ENCODE measurements at places on chromosomes 6 and 20.
A peak's percentile ranks its signal among the peaks of the same experiment; 100 is the strongest.

DNA sequence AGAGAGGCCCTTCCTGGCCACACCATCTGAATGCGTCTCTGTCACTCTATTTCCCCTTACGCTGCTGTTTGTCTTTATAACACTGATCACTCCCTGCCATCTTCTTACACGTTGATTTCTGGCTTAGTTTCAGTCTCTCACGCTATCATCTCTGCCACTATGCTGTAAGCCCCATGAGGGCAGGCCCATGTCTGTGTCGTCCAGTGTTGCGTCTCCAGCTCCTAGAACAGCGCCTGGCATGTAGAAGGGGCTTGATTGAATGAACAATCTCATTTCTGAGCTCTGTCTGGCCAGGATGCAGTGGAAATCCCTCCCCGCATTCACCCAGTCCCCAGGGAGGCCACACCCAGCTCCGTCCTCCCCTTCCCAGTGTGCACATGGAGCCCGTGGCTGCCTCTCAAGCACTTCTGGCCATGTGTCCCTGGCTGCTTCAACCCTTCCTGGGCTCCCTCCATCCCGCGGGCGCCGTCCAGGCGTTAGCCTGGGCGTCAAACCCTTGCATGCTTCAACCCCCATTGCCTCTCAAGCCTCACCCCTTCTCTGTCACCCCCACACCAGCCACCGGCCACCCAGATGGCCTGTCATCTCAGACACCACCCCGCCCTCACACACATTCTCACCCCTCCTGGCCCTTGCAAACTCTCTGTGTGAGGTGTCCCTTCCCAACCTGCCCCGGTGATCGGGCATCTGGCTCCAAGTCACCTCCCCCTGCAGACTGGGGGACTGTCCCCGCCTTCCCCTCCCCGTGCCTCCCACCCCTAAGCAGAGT is 71.1 kb downstream of the SRC start:
- DNase-seq, result no peak

DNA sequence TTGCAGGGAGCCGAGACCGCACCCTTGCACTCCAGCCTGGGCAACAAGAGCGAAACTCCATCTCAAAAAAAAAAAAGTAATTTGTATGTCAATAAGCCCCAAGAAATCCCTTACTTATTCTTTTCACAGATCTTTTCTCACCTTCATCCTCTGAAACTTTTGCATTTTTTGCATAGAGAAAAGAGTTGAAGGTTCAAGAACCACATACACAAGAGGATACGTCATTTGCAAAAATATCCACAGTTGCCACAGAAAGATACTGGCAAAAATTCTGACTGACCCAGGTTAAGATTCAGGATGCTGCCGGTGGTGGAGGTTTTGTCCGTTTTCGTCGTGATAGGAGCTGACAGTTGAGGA is 94.5 kb downstream of the ZMYND8 start:
- no peak for DNase-seq

DNA sequence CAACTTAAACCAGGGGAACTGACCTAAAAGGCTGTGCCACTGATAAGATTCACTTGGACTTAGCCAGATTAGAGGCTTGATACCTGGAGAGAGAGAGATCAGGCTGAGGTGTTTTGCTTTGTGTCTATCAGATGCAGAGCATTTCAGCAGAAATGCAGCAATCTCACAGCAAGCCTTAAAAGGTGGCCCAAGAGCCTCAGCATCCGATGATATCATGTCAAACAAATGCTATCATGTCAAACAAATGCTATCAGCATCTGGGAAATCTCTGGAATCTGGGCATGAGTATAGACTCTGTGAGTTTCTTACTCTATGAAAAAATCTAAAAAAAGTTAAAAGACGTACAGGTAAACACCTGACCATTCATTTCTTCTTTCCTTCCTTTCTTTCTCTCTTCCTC is 718.9 kb downstream of the EYS start:
- DNase-seq, result no peak

DNA sequence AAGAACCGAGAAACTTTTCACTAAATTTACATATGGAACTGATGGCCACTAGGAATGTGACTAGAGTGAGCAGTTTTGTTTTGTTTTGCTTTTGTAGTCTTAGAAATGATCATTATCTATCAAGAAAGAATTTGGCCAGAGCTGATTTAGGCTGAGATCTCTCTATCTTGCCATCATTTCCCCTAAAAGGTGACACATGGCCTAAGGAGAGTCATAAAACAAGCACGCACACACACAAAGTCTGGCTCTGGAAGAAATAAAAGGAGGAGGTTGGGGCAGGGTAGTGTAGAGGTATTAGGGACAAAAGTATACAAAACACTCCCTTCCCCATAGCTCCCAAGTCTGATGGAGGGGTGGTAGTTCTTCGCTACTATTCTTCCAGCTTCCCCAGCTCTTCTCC is 56.4 kb downstream of the RIPOR2 start:
- no peak for DNase-seq

GRCh38 chr20:57277398-57278105 is 11.1 kb upstream of the BMP7 start:
- DNase-seq, result no peak

DNA sequence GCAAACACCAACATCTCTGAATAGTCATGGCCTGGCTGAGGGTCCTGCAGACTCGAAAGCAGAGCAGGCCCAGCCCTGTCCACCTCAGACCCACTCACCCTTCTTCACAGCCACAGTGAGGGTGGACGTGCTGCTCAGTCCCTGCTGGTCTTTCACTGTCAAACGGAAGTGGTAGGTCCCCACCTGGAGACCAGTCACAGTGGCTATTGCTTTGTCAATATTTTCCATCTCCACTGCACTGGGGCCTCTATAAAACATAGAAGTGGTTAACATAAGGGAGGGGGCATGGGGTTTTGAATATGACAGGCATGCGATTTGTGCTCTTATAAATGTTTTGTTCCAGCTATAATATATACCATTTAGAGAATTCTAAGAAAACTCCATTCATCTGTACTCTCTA is 73.9 kb downstream of the ALDH5A1 start:
- DNase-seq, result no peak

GRCh38 chr20:61963885-61964674 is 101.6 kb downstream of the TAF4 start:
- DNase-seq, result no peak

- DNase-seq, result peak; percentile 44
Measured at GRCh38 chr20:48759631-48760245, 68.1 kb downstream of the PREX1 start.

- DNase-seq, result no peak
Measured at GRCh38 chr6:13472976-13473767, 14.2 kb downstream of the GFOD1 start.

Data from NCI-H2029 treated with DMSO at 0.1 percent for 48 hours (cell line).